Bladder microvascular endothelial cell (primary cell): ENCODE measurements at places on chromosomes 13 and 19. TPM values are rescaled to one million over a fixed set of nuclear protein-coding genes. Genes with fewer than 3 reads are reported as not detected.

The POLD1 gene
- total RNA-seq, result 65.4 and 79.4 TPM in 2 replicates

The SLC10A2 gene
- not detected in 2 replicates for total RNA-seq

The FFAR1 gene
- total RNA-seq, result not detected in 2 replicates

The FFAR3 gene
- total RNA-seq, result 0.19 TPM in 1 of 2 replicates, not detected in the other

The KCNJ14 gene
- under 0.01 and 0.63 TPM in 2 replicates for total RNA-seq

The NBEA gene
- total RNA-seq, result 1.5 and 4.0 TPM in 2 replicates

The CD22 gene
- total RNA-seq, result 1.6 and 1.7 TPM in 2 replicates

The NKPD1 gene
- total RNA-seq, result under 0.01 and 0.13 TPM in 2 replicates

The TMEM221 gene
- not detected in 2 replicates for total RNA-seq

The PSPC1 gene
- total RNA-seq, result 50.0 and 81.1 TPM in 2 replicates

The KLF2 gene
- 3.1 and 3.2 TPM in 2 replicates for total RNA-seq

The PLEKHJ1 gene
- total RNA-seq, result 47.3 and 75.1 TPM in 2 replicates

The ZNF823 gene
- total RNA-seq, result 7.8 and 13.2 TPM in 2 replicates

The LYL1 gene
- total RNA-seq, result 23.5 and 32.2 TPM in 2 replicates

The COL5A3 gene
- 0.19 and 1.8 TPM in 2 replicates for total RNA-seq

The ZNF471 gene
- total RNA-seq, result 1.1 and 2.9 TPM in 2 replicates

The HSPBP1 gene
- 21.5 and 23.5 TPM in 2 replicates for total RNA-seq

The LIM2 gene
- total RNA-seq, result not detected in 2 replicates

The PRODH2 gene
- total RNA-seq, result not detected in 2 replicates

The ZNF723 gene
- not detected in 2 replicates for total RNA-seq

The QPCTL gene
- total RNA-seq, result 5.0 and 5.5 TPM in 2 replicates

The KDELR1 gene
- total RNA-seq, result 31.9 and 51.2 TPM in 2 replicates

The COLGALT1 gene
- total RNA-seq, result 107 and 188 TPM in 2 replicates

The KIRREL2 gene
- under 0.01 TPM in 1 of 2 replicates, not detected in the other for total RNA-seq

The CELF5 gene
- not detected in 2 replicates for total RNA-seq

The CEACAM20 gene
- total RNA-seq, result not detected in 2 replicates

The OR7G3 gene
- total RNA-seq, result not detected in 2 replicates

The ZNF726 gene
- 2.9 and 5.7 TPM in 2 replicates for total RNA-seq

The CSNK1G2 gene
- 70.1 and 102 TPM in 2 replicates for total RNA-seq

The PRR22 gene
- total RNA-seq, result 0.13 and 0.32 TPM in 2 replicates

The NRTN gene
- total RNA-seq, result 0.25 and 0.32 TPM in 2 replicates

The ATP12A gene
- not detected in 2 replicates for total RNA-seq

The PLIN4 gene
- total RNA-seq, result 3.3 TPM in 1 of 2 replicates, not detected in the other

The TUBA3C gene
- total RNA-seq, result not detected in 2 replicates

The HS6ST3 gene
- total RNA-seq, result 0.06 TPM in 1 of 2 replicates, not detected in the other

The ZNF491 gene
- 1.1 and 1.8 TPM in 2 replicates for total RNA-seq

The SOX21 gene
- total RNA-seq, result not detected in 2 replicates

The ZNF675 gene
- total RNA-seq, result 5.2 and 13.8 TPM in 2 replicates

The TMEM38A gene
- total RNA-seq, result 1.1 and 1.4 TPM in 2 replicates

The SLITRK6 gene
- total RNA-seq, result not detected in 2 replicates

The TPTE2 gene
- total RNA-seq, result not detected in 2 replicates

The LINGO3 gene
- total RNA-seq, result not detected in 2 replicates

The PHLDB3 gene
- 6.2 and 36.8 TPM in 2 replicates for total RNA-seq

The CCNA1 gene
- total RNA-seq, result 1.6 and 9.0 TPM in 2 replicates

The SHANK1 gene
- under 0.01 and 0.19 TPM in 2 replicates for total RNA-seq

The COX6B2 gene
- not detected in 2 replicates for total RNA-seq

The ADAMTSL5 gene
- 0.06 TPM in 1 of 2 replicates, not detected in the other for total RNA-seq
